ENCODE measurements at places on chromosomes 4 and X.

DNA sequence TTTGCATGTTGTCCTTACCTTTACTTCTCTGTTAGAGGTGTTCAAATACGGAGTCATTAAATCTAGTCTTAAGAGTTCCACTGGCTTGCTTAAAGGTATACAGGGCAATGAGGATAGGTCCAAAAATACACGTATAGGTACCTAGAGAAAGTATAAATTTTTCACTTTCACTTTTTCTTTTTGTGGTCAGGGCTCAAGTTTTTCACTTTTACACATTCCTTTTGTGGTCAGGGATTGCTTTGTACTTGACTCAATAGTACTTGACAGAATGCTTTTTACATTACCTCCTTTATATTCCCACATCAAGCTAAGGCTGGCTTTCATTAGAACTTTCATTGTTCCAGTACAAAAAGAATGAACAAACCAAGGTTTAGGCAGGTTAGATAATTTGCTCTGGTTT, 21.7 kb downstream of the TMEM184C start:
- DNase-seq, result no peak

DNA sequence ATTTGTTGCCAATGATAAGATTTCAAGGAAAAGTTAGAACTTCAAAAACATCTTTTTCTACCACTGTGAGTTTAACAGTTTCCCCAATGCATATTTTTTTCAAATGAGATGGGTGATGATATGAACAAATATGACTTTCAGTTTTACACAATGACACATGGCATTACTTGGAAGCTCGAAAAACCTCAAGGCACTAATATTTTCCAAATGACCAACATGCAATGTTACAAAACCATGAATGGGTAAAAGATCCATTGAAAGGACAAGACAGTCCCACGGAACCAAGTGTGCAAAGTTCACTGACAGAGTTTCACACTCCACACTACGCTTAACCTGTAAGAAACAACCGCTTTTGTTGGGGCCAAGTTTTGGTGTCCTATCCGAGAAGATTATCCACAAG, 84.5 kb downstream of the CD99L2 start:
- no peak for DNase-seq

GRCh38 chr4:33302321-33302720, 2582.2 kb downstream of the PCDH7 start:
- no peak for DNase-seq

DNA sequence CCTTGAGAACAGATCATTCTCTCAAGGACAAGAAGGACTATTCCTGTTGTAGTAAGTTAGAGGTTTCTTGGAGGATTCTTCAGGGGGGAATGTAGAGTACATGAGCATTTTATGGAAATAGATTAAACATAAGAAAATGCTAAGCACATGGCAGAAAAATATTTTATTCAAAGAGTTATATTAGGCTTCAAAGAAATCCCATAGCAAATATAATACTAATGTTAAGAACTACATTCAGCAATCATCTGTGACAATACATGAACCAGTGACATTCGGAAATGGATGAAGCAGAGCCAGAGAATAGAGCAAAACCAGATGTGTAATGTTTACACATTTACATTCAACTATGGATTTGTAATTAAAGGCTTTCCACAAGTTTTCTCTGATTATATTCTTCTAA, 288.6 kb downstream of the NAF1 start:
- no peak for DNase-seq

DNA sequence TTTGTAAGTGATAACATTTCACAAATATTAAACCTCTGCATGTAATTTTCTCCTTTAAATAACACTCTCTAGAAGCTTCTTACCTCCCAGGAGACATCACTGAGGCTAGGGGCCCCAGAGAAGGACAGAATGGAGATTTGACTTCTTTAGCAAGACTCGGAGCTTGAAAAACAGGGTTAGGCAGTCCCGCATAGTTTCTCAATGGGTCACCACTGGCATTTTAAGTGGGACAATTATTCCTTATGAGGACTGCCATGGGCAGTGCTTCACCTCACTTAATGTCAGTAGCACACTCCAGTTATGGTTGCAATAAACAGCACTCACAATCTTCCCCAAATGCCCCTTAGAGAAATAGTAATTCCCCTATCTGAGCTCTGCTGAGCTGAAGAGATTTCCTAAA, 66.7 kb upstream of the NOCT start:
- no peak for DNase-seq

GRCh38 chr4:152728343-152728742, 48.5 kb upstream of the TMEM154 start:
- DNase-seq, result no peak

DNA sequence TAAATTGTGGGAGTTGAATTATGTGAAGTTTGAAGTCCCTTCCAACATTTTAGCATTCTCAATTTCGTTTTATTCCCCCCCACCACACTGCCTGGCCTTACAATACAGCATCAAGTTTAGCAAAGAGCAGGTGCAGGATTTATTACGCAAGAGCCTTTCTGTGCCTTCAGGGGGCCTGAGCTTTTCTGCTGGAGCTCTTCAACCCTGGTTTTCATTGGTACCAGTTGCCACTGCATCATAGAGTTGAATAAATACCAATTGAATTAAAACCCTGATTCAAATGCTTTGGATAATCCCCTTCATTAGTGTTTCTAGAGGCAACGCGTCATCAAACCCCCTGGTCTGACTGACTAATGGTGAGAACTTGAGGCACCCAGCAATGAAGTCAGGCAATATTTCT, 43.6 kb upstream of the KIT start:
- no peak for DNase-seq

DNA sequence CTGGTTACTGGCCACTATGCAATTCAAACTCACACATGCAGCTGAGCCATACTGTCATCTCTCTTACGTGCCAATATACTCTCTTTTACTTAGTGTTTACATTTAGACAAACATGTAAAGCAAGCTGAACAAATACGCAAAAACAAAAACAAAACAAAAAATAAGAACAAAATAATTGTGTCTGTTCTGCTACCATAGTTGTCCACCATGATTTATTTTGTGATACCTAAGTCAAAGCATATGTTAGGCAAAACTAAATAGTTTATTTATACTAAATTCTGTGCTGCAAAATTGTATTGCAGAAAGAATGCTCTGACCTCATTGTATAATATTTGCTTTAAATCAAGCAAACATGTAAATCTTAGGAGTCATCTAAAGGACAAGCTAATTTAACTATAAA, 943.2 kb upstream of the AGA start:
- DNase-seq, result no peak

DNA sequence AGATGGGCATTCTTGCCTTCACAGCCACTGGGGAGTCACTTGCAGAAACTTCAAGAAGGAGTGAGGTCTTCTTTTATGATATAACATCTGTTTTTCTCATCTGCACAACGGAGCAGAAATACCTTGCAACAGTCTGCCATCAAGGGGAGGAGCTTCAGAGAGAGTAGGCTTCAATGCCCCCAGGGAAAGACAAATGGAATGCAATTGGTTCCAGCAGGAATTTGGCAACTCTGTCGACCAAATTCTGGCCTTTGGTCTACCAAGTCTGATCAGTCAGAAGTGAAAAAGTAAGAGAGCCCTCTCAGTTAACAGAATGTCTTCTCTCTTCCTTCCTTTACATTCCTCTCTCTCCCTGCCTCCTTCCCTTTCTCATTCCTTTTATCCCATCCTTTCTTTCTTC, 229.3 kb downstream of the IDS start:
- DNase-seq, result no peak

- peak; percentile 52 for DNase-seq
Observed at GRCh38 chr4:153318696-153319320, 25.7 kb upstream of the MND1 start.
